ENCODE measurements at places on chromosomes 1 and 21.

GRCh38 chr1:13702425-13703127, 2.6 kb downstream of the PRDM2 start:
- no peak for DNase-seq

GRCh38 chr1:236608930-236609726, 4.8 kb upstream of the HEATR1 start:
- peak; percentile 18 for DNase-seq

- DNase-seq: no peak
These were observed 59.2 kb upstream of the RASAL2 start for GRCh38 chr1:178034676-178035075.

DNA sequence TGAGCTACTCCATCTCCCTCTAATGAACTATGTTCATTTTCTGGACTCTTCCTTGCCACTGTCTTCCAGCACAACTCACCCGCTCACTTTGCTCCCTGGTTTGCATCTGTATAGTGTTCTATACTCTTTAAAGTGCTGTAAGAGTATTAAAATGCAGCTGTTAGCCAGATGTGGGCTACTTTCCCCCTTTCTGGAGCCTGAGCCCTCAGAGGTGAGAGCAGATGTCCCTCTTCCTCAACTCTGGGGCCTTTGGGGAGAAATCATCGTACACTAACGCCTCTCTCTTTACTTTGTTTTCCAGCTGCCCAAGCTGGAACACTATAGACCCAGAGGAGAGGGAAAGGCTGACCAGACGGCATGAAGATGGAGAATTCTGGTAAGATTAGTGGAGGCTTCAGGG, 39.4 kb downstream of the CAPN2 start:
- DNase-seq: no peak

DNA sequence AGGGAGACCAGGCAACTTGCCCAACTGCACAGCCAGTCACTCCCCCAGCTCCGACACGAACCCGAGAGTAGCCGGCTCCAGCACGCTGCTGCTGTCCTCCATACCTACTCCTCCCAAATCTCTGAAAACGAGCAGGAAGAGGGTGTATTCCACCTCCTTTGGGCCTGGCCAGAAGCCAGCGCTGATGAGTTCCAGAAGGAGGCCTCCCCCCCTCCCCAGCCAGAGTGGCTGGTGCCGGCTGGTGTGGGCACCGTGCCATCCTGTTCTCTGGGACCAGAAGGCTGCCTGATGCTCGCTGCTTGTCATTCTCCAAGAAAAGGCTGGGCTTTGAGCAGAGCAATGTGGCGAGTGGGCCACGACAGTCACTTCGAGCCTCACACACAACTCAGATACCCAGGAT, 22.2 kb downstream of the KCNN3 start:
- DNase-seq: no peak

- DNase-seq: no peak
These were observed 37.7 kb downstream of the SYCP1 start for GRCh38 chr1:114892194-114892918.

DNA sequence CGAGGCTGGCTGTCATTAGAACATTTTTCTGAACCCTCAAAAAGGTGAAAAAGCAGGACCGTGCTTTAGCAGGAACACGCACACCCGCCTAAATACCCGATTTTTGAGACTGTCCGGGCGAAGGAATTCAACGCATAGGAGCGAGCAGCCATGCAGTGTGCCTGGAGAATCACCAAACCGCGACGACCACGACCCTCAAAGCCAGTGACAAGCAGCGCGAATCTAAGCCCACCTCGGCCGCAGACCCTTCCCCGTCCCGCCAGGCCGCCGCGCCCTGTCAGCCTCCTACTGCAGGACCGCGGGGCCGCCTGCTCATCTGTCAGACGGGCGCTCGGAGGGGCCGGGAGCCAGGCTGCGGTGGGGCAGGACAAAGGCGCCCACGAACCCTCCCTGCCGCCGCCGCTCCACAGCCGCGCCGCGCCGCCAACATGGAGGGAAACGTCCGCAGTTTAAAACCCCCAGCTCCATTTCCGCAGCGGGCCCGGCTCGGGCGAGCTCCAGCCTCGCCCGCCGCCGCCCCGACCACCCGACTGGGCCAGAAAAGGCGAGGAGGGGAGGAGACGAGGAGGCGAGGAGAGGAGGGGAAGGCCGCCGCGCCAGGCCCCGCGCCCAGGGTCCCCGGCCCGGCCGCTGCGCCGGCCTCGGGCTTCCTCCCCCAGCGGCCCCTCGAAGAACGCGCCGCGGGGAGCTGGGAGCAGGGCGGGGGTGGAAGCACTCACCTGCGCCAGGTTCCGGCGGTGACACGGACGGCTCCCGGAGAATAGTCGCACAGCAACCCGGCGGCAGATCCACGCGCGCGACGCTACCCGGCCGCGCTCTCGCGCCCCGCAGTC, at the start of gene LBR:
LBR (minus strand) TSS at position 804 of the 833 bp plus-strand sequence. CDS start 3,963 bp downstream, outside the sequence.
- no peak for DNase-seq

GRCh38 chr1:200628223-200628881, 7.8 kb upstream of the KIF14 start:
- no peak for DNase-seq

DNA sequence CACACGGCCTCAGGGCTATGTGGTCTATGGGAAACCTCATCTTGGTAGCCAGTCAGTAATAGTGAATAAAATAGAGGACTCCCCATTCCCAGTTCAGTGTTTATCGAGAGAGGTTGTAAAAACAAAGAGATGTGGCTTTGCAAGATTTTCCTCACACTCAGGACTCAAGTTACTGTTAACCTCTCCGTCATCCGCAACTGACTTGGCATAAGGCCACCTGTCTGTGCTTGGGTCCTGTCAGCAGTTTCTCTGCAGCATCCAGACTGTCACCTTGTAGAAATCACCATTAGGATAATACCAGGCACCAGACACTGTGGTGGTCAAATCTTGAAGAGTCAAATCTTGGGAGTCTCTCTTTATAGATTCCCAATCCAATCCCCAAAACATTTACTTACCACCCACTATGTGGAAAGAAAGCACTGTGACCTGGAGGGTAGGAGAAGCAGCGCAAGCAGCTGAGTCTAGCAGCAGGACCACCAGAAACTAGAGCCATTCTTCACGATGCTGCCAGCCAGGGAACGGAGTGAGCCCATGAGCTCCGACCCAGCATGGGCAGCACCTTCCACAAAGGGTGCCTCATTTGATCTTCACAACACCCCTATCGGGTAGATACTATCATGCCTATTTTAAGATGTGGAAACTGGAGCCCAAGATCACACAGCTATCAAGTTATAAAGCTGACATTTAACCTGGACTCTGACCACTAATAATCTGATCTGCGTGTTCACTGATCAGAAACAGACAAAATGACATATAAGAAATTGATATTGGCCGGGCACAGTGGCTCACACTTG, 5.6 kb upstream of the GPR25 start:
- no peak for DNase-seq

GRCh38 chr1:90534116-90534515, 183.0 kb downstream of the BARHL2 start:
- no peak for DNase-seq

DNA sequence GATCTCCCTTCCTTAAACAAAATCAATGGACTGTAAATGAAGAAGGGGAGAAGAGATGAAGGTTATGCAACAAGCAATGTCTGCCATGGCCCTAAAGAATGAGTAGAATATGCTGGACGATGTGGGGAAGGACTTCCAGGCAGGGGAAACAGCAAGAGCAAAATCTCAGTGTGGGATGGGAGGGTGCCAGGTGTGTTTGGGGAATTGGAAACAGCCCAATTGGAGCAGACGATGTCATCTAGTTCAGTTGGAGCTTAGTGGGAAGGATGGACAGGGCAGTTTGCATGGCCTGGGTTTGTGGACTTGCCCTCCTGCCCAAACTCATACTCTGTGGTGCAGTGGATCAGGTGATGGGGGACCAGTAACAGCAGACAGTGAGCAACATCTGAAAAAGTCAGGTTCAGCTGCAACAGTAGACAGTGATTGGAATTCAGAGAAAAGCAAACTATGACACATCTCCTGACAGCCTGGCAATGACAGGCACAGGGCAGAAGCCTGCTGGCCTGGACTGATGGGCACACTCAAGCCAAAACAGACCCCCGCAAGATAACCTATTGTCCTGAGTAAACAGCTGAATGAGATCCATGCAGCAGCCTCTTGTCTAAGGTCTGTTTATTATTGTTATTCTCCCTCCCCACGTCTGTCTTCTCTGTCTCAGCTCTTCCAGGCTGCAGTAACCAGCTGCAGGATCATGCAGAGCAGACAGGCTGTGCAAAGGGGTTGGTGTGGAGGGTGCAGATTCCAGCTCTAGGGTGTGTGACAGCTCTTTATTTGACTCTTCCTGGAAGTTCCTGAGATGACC, 50.5 kb upstream of the PRELP start:
- DNase-seq: no peak

DNA sequence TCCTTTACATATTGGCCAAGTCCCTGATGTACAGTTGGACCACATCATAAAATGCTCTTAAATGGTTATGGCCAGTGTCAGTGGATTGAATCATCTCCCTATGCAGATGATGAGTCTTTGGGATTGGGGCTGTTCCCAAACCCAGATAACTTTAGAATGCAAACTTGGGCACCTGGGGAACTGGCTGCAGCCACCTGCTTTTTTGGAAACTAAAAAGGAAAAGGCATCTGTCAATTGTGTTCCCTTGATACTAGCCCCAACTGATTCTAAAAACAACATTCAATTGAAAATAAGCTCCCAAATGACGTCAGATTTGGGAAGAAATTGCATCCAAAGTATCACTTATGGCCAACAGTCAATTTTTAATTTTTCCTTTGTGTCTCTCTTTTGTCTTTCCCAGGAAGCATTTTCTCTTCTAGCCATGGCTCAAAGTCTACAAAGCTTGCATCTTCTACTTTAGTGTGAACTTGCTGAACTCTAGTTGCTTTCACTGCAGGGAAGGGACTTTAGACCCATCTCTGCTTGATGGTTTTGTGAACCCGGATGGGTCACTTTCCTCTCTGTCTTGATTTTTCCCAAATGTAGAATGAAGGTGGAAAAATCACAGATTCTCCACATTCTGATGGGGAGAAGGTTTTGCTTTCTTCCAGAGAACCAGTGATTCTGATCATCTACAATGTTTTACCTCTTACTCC, 402.3 kb upstream of the USP24 start:
- no peak for DNase-seq

- no peak for DNase-seq
These were observed 67.8 kb downstream of the NTMT2 start for GRCh38 chr1:170213596-170213995.

DNA sequence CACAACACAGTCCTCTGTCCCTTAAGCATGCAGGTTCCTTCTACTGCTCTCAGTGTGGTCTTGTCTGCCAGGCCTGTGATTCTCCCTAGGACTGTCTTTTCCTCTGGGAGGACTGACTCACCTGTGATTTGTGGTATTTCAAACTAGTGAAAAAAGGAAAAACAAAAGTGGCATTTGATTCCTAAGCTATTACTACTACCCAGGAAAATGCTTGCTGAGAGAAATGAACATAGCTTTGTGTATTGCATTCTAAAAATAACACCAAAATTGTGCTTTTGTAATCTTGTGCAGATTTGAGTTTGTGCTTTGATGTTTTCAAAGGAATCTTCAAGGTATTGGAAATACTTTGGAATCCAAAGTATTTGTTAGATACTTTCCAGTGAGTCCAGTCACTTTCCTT, 57.0 kb downstream of the GPR161 start:
- no peak for DNase-seq

- no peak for DNase-seq
These were observed 132.1 kb downstream of the PRDM2 start for GRCh38 chr1:13832100-13832499.

DNA sequence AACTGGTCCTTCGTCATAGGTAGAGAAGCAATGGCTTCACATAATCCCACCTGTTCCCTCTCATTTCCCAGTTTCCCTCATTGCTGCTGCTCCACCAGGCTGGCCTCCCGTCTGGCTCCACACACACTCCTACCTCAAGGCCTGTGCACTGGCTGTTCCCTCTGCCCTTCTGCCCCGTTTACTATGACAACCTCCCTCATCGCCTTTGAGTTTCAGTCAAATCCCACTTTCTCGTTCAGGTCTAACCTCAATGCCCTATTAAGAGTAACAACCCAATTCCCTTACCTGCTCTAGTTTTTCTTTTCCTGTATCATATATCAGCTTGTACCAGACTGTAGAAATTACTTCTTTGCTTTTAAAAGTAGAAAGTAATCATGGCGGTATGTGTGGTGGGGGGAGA, 589.7 kb downstream of the SMYD3 start:
- no peak for DNase-seq

DNA sequence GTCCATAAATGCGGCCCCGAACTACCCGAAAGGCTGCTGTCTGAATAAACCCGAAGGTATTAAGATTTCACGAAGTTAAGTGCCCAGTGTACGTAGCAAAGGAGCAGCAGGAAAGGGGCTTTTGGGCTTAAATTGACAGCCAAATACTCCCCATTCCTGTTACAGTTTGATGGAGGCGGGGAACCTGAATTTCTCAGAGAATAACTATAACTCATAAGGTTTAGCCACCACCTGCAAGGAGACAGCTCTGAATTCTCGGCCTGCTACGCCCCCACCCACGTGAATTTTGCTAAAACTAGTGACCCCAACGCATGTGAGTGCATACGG, 5.2 kb downstream of the GFI1 start:
- no peak for DNase-seq

GRCh38 chr1:90922996-90923395, 98.8 kb downstream of the ZNF644 start:
- no peak for DNase-seq

GRCh38 chr1:183554577-183554976, 35.7 kb downstream of the NCF2 start:
- no peak for DNase-seq

GRCh38 chr1:44076066-44076465, 42.6 kb upstream of the KLF17 start:
- DNase-seq: peak; percentile 31

GRCh38 chr1:1782399-1783221, 4.3 kb upstream of the NADK start:
- no peak for DNase-seq

DNA sequence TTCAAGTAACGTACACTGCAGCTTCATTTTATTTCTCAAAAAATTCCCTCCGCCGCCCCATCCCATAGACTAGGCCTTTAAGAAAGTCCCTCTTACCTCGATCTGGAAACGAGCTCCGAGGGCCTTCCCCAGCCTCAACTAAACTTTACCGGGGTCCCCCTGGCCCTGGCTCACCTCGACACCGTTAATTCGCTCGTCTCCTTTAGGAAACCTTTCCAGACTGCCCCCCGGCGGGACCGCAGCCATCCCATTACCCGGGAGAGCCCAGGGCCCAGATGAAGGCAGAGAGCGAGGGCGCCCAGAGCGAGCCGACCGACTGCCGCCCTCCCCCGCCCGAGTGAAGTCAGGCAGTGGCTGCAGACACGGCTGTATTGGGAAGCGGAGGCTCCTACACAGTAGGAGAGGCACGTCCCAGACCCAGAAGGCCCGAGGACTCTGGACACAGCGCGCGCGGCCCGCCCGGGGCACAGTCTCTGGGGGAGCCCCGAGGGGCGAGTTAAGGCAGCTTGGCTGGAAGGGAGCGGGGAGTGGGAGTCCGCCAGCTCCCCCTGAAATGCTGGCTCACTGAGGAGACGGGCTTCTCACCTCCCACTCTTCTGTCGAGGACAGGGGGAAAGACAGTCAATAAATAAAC, 14.6 kb downstream of the SEMA6C start:
- no peak for DNase-seq

Measured in right renal cortex interstitium (tissue), 3 donors.